ENCODE measurements at places on chromosomes 7 and 10.

GRCh38 chr7:139526578-139527544 is 3.4 kb downstream of the CLEC2L start:
- H3K27ac ChIP-seq: no peak overlapping the region
- no peaks in the 10 kb centered on the region for H3K27me3 ChIP-seq
- no peak overlapping the region for H3K4me3 ChIP-seq
- H3K36me3 ChIP-seq: no peaks in the 10 kb centered on the region
- DNase-seq: no peak

DNA sequence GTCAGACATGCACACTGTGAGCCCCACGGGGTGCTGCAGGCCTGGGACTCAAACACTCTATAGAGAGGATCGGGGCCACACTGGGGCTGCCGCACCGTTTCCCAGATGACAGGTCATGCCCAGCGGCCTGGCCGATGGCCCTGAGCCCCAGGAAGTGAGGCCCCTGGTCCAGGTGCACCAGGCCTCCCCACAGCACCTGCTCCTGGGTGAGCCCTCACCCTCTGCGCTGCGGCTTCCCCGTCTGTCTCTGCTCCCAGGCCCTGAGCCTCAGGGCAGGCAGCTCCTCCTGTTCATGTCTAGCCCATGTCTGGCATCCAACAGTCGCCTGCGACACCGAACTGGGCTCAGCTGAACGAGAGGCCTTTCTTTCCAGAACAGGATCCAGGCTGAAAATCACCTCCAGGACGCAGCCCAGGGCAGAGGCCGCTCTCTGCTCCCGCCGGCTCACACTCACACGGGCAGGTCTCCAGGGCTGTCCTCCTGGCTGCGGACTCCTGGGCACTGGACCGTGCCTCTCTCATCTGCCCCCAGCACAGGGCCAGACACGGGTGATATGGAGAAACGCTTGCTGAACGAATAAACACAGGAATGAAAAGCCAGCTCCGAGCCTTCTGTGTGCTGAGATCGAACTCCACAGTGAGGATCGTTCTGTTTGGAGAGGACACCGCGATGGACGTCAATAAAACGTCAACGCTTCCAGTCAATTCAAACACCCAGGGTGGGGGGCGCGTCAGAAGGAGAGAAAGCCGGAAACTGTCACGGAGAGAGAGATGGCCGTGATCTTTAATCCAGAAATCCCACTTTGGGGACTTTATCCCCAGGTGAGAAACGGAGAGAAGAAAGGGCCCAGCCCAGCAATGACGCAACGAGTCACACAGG is 202.4 kb downstream of the ELFN1 start:
- H3K36me3 ChIP-seq: peaks cover 18% of the 10 kb centered on the region
- no peaks in the 10 kb centered on the region for H3K4me1 ChIP-seq
- no peak for DNase-seq

- DNase-seq: no peak
- no peaks in the 10 kb centered on the region for H3K36me3 ChIP-seq
- H3K27me3 ChIP-seq: peaks cover 4% of the 10 kb centered on the region
- H3K4me3 ChIP-seq: no peak overlapping the region
- no peak overlapping the region for H3K27ac ChIP-seq
These were observed 44.8 kb downstream of the AKR1B1 start for GRCh38 chr7:134414109-134414508.

DNA sequence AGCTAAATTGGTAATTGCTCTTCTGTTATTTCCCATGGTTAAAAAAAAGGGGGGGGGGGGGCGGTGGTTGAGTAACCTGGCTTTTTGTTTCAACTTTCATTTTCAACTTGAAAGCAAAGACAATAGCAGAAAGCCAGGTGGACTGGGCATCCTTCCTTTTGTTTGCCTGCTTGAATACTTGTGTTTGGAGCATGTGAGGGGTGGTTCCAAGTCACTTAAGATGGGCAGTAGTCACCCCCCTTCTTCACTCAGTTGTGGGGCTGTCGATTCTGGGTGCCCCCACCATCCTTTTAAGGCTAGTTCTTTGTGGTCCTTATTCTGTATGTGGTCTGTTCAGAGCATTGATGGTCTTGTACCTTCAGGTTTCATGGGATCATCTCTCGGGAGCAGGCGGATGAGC is 165.6 kb upstream of the PRR15 start:
- DNase-seq: no peak
- H3K27me3 ChIP-seq: no peaks in the 10 kb centered on the region
- H3K4me3 ChIP-seq: no peak overlapping the region
- H3K36me3 ChIP-seq: no peaks in the 10 kb centered on the region
- H3K4me1 ChIP-seq: no peaks in the 10 kb centered on the region

DNA sequence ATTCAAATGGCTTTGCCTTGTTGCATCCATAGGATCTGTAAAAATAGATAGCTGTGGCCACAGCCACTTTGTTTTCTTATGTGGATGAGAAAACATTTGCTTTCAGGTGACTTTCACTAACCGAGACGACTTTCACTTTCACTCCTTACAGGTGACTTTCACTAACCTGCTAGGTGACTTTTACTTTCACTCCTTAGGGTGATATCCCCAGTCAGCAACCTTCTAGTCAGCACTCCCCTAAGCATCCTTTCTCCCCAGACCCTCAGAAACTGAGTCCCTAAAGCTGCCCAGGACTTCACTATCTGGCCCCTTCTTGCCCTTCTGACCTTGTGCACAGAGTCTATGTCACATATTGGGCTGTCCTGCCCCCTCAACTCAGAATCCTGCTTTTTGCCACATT is 177.5 kb downstream of the RELN start:
- H3K36me3 ChIP-seq: no peaks in the 10 kb centered on the region
- no peaks in the 10 kb centered on the region for H3K27me3 ChIP-seq
- peak; percentile 22 for DNase-seq
- H3K4me1 ChIP-seq: no peaks in the 10 kb centered on the region

- H3K27ac ChIP-seq: no peak overlapping the region
- no peaks in the 10 kb centered on the region for H3K36me3 ChIP-seq
- H3K27me3 ChIP-seq: no peaks in the 10 kb centered on the region
These were observed 72.1 kb upstream of the SLC13A1 start for GRCh38 chr7:123271856-123272255.

GRCh38 chr7:99267481-99267840 is 5.2 kb upstream of the MYH16 start:
- no peaks in the 10 kb centered on the region for H3K36me3 ChIP-seq
- H3K27ac ChIP-seq: no peak overlapping the region
- no peaks in the 10 kb centered on the region for H3K4me1 ChIP-seq
- DNase-seq: no peak
- H3K27me3 ChIP-seq: no peaks in the 10 kb centered on the region

GRCh38 chr7:50629238-50629901 is 64.2 kb upstream of the DDC start:
- peaks cover 6% of the 10 kb centered on the region for H3K4me1 ChIP-seq
- no peak overlapping the region for H3K4me3 ChIP-seq
- no peak for DNase-seq
- peaks cover 4% of the 10 kb centered on the region for H3K27me3 ChIP-seq
- H3K27ac ChIP-seq: no peak overlapping the region
- no peaks in the 10 kb centered on the region for H3K36me3 ChIP-seq
